ENCODE measurements at places on chromosomes 3 and 15. TPM values are rescaled to one million over a fixed set of nuclear protein-coding genes. Genes with fewer than 3 reads are reported as not detected.
A peak's percentile ranks its signal among the peaks of the same experiment; 100 is the strongest.

GRCh38 chr3:28252001-28252431, 10.6 kb downstream of the CMC1 start:
- H3K4me3 ChIP-seq: no peak overlapping the region
- H3K27me3 ChIP-seq: no peaks in the 10 kb centered on the region
- DNase-seq: no peak
- no peak overlapping the region for H3K27ac ChIP-seq

- H3K4me1 ChIP-seq: peaks cover 12% of the 10 kb centered on the region
- H3K36me3 ChIP-seq: no peaks in the 10 kb centered on the region
- no peak for DNase-seq
Observed at GRCh38 chr3:72004749-72005292, 219.9 kb upstream of the PROK2 start.

DNA sequence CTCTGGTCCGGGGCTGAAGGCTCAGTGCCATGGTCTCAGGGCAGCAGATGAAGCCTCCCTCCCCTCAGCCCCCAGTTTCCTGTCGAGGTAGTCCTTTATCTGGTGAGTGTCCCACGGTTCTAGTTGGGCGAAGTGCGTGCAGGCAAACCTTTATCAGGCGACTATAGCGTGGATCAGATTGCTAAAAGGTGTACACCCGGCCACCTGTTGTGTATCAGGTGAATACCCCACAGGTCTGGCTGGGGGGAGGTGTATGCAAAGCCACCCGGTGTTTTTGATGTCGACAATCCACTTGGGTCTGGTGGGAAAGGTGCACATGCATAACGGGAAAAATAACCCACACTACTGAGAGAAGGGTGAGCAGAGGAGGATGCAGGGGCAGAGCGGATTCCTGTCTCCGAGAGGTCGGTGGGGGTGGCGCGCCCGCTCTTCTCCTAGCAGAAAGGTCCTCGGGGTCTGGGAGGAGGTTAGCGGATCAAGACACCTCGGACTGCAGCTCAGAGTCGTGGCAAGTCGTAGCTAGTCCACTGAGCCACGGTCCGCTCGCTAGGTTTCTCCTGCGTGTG, 507 bp downstream of the SLC12A6 start:
- peaks cover 26% of the 10 kb centered on the region for H3K36me3 ChIP-seq
- no peaks in the 10 kb centered on the region for H3K27me3 ChIP-seq
- H3K4me3 ChIP-seq: peak overlapping the region; percentile 94
- DNase-seq: no peak
- H3K27ac ChIP-seq: no peak overlapping the region

DNA sequence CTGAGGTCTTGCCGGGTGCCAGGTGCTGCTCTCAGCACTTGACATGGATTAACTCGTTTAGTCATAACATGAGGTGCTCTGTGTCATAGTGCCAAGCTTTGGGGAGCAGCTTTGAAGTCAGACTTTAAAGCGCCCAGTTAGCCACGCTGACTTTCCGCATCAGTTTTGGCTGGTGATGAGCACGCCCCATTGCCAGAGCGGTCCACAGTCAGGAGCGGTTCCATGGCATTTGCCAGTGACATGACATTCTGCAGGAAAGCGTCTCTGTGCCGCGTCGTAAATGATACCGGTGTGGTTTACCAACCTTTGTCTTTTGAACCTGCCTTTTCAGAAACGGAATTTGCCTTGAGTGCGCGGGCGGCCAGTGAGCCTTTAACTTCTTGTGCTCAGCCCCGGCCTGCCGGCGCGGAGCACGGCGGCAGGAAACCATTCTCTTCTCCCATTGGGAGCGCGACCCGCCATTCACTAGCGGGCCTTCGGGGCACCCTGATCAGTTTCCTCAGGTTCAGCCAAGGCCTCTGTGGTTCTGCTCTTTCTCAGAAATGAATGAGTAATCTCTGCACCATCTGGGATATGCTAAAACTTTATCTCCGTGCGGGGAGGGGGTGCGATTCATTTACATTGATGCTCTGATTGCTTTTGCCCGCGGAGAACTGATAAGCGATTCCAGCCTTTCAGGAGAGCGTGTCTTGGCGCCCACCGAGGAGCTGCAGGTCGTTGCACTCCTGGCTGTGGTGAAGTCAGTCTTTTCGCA, 1.7 kb upstream of the SLC2A2 start:
- no peaks in the 10 kb centered on the region for H3K36me3 ChIP-seq
- DNase-seq: no peak
- H3K4me1 ChIP-seq: peaks cover 7% of the 10 kb centered on the region
- H3K27ac ChIP-seq: no peak overlapping the region
- H3K4me3 ChIP-seq: no peak overlapping the region

DNA sequence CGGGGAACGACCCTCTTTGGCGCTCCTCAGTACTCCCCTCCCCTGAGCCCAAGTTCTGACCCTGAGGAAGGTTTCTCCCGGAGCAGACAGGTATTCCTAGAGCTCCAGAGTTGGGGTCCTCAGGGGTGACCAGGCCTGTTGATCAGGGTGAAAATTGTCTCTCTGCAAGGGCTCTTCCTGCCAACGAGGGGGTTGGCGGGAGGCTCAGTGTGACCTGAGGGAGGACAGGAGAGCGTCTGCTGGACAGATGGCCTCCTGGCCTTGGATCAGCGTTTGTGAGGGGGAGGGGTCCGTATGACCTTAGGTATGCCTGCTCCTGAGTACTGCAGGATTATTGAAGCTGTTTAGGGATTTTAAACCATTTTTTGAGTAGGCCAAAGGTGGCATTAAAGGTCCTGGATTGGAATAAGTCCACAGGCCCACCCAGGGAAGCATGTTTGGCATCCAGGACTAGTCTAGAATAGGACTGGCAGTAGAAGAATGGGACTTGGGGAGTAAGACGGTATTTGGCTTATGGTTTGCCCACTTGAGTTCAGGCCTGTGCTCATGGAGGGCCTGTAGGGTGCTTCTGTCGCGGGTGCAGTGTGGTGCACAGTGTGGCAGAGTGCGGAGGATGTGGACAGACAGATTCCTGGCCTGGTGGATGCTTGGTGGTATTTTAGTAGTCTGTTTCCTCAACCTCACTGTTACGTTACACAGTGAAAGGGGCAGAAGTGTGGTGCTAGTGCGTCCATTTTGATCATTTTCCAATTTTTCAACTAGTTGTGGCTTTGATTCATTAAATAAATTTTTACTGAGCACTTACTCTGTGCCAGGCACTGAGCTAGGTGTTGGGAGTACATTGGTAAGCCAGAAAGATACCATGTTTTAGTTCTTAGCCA, 959 bp downstream of the ZNF592 start:
- no peaks in the 10 kb centered on the region for H3K27me3 ChIP-seq

- peaks cover 19% of the 10 kb centered on the region for H3K27me3 ChIP-seq
- H3K27ac ChIP-seq: no peak overlapping the region
- peaks cover 22% of the 10 kb centered on the region for H3K4me1 ChIP-seq
- peak; percentile 43 for DNase-seq
- H3K4me3 ChIP-seq: peak overlapping the region; percentile 36
- H3K36me3 ChIP-seq: no peaks in the 10 kb centered on the region
Observed at GRCh38 chr3:186930641-186931531, 560 bp downstream of the ST6GAL1 start.

The ST3GAL6 gene
- total RNA-seq: not detected
